Mesendoderm (in vitro differentiated cells): ENCODE measurements at places on chromosomes 5 and 9.

DNA sequence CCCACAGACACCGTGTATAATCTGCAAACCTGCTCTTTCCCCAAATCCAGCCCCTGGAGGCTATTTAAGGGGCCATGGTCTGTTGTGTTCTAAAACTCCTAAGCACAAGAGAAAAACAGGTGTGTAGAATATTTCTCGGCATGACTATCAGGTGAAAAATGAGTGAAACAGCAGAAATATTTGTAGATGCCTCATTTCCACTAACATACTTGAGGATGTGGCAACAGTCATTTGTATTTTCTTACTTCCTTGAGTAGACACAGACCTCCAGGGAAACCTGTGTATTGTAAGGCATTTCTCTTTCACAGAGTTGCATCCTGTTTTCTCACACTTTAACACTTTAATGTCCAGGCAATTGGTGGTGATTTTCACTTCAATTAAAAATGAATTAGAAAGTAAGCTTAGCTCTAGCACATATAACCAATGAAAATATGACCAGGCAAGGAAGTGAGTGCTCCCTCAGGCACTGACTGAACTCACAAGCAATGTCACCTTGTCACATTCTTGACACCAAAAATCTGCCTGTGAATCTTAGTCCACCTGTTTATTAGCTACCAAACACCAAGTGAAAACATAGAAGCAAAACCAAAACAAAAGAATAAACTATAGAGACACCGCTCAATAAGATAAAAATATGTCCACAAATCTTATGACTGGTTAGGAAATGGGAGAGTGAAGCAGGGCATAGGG is 64.4 kb downstream of the DIRAS2 start:
- H3K27me3 ChIP-seq: no peaks in the 10 kb centered on the region
- H3K36me3 ChIP-seq: no peaks in the 10 kb centered on the region

DNA sequence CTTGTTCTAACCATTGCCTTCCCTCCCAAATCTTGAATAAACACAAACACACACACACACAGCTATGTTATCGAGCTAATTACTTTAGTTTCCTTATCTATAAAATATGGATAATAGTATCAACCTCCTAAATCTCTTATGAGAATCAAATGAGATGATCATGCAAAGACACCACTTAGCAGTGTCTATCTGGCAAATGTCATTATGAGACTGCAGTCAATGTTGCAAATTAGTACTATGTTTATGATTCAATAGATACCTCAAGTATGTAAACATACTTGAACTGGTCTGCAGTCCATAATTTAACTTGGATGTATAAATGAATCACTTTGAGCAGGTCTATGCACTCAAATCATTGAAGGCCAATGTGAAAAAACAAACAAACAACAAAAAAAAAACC is 22.2 kb upstream of the ERAP2 start:
- DNase-seq: no peak
- H3K27me3 ChIP-seq: no peaks in the 10 kb centered on the region
- H3K27ac ChIP-seq: no peak overlapping the region
- no peaks in the 10 kb centered on the region for H3K36me3 ChIP-seq
- no peaks in the 10 kb centered on the region for H3K4me1 ChIP-seq

- DNase-seq: no peak
- no peaks in the 10 kb centered on the region for H3K27me3 ChIP-seq
- H3K4me1 ChIP-seq: no peaks in the 10 kb centered on the region
These were observed 339.9 kb downstream of the ADGRV1 start for GRCh38 chr5:90898326-90899013.

- DNase-seq: no peak
- H3K4me1 ChIP-seq: no peaks in the 10 kb centered on the region
- H3K27ac ChIP-seq: no peak overlapping the region
- no peaks in the 10 kb centered on the region for H3K27me3 ChIP-seq
- no peaks in the 10 kb centered on the region for H3K36me3 ChIP-seq
- no peak overlapping the region for H3K4me3 ChIP-seq
These were observed 98.3 kb upstream of the BOD1 start for GRCh38 chr5:173714551-173715428.

DNA sequence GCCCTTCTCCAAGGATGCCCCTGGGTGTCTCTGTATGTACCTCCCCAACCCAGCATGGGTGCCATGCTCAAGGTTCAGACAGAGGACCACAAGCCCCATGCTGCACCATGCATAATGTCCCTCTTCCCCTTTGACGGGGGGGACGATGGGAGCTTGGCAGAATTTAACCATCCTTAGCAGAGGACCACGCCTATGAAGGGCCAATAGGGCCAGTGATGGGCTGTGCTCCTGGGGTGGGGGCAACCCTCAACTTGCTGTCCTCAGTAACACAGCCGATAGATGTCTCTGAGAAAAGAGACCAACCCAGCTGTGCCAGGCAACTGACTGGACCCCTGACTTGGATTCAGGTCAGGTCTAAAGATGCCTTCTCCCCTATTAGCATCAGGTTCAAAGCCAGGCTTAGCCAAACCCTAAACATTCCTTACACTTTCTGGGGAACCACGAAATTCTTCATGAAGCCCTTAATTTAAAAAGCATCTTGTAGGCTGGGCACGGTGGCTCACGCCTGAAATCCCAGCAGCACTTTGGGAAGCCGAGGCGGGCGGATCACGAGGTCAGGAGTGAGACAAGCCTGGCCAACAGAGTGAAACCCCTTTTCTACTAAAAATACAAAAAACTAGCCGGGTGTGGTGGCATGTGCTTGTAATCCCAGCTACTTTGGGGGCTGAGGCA is 20.7 kb upstream of the JADE2 start:
- no peaks in the 10 kb centered on the region for H3K36me3 ChIP-seq
- H3K27me3 ChIP-seq: no peaks in the 10 kb centered on the region
- H3K4me1 ChIP-seq: peaks cover 12% of the 10 kb centered on the region

- H3K4me3 ChIP-seq: no peak overlapping the region
- DNase-seq: peak; percentile 46
- no peaks in the 10 kb centered on the region for H3K4me1 ChIP-seq
These were observed 64.7 kb upstream of the GRAMD2B start for GRCh38 chr5:126358525-126358924.

- no peaks in the 10 kb centered on the region for H3K27me3 ChIP-seq
- H3K27ac ChIP-seq: no peak overlapping the region
- DNase-seq: peak; percentile 90
- no peaks in the 10 kb centered on the region for H3K4me1 ChIP-seq
These were observed 140.5 kb upstream of the PITX1 start for GRCh38 chr5:135174315-135175096.

DNA sequence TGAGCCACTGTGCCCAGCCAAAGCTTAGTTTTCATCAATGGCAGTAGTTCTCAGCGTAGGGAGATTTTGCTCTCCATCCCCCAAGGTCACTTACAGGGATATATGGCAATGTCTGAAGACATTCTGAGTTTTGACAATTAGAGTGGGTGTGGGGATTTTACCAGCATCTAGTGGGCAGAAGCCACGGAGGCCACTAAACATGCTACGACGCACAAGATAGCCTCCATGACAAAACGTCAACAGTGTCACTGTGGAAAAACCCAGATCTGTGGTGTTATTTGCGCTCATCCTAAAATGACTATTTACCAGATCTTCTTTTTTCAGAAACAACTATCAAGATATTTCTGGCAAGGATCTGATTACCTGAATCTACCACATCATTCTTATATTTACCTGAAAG is 68.2 kb downstream of the CDC14B start:
- no peaks in the 10 kb centered on the region for H3K36me3 ChIP-seq
- no peaks in the 10 kb centered on the region for H3K4me1 ChIP-seq
- no peak for DNase-seq
- H3K27me3 ChIP-seq: no peaks in the 10 kb centered on the region
- H3K27ac ChIP-seq: no peak overlapping the region

DNA sequence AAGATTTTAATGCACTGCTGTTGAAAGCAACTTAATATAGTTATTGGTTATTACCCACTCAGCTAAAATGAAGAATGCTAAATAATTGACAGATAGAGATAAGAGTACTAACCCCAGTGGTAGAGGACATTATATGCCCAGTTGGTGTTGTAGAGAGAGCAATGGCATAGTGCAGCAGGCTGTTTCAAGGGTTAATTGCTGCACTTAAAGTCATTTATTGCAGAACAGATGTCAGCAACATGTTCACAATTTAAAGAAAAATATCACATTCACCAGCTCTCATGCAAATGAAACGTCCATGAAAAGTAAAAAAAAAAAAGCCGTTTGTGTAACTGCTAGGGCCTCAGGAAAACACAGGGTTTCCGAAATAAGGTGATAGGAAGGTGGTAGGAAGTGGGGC is 254.6 kb downstream of the MTRR start:
- H3K27ac ChIP-seq: no peak overlapping the region
- DNase-seq: no peak
- H3K4me1 ChIP-seq: no peaks in the 10 kb centered on the region
- no peak overlapping the region for H3K4me3 ChIP-seq

GRCh38 chr9:73154722-73155121 is 3.1 kb downstream of the ANXA1 start:
- no peak for DNase-seq
- no peaks in the 10 kb centered on the region for H3K36me3 ChIP-seq
- no peak overlapping the region for H3K4me3 ChIP-seq
- no peaks in the 10 kb centered on the region for H3K4me1 ChIP-seq
- no peak overlapping the region for H3K27ac ChIP-seq
- H3K27me3 ChIP-seq: no peaks in the 10 kb centered on the region

DNA sequence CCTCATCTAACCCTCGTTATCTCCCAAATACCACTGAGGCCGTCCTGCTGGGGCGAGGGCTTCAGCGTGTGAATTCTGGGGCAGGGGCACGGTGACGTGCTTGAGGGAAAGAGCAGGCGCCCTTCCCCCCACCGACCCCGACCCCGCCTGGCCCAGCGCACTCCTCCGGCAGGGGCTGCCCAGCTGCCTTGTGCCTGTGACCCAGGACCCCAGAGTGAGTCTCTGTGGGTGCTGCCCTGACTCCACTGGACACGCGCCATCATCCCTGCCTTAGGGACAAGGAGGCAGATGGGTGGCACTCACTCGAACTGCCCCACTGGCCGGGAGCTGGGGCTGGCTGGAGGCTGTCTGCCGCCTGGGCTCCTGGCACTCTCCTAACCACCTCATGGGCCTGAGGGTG is 136.2 kb upstream of the LPCAT1 start:
- H3K27ac ChIP-seq: no peak overlapping the region
- no peaks in the 10 kb centered on the region for H3K27me3 ChIP-seq
- H3K36me3 ChIP-seq: no peaks in the 10 kb centered on the region
- no peaks in the 10 kb centered on the region for H3K4me1 ChIP-seq

DNA sequence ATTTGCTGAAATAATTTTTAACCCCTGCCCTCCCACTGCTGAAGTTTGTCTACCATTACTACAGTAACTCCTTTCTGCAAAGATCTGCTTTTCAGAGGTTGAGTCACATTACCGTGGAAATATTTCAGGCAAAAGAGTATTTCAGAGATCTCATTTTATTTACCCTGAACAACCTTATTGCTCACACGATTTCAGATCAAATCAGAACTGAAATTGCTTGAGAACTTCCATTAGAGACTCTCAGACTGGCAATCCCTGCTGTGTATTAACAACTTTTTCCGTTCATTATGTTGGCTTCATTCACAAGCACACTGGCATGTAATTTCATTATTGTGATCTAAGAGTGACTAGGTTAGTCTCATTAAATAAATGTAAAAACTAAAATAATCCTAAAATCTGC is 16.1 kb downstream of the NR6A1 start:
- no peak for DNase-seq
- H3K36me3 ChIP-seq: no peaks in the 10 kb centered on the region
- H3K27me3 ChIP-seq: no peaks in the 10 kb centered on the region
- peaks cover 20% of the 10 kb centered on the region for H3K4me1 ChIP-seq
- H3K27ac ChIP-seq: no peak overlapping the region

GRCh38 chr5:148163345-148163744 is 5.0 kb upstream of the SPINK14 start:
- no peaks in the 10 kb centered on the region for H3K27me3 ChIP-seq
- no peaks in the 10 kb centered on the region for H3K36me3 ChIP-seq
- no peak overlapping the region for H3K27ac ChIP-seq
- no peaks in the 10 kb centered on the region for H3K4me1 ChIP-seq
- no peak for DNase-seq

DNA sequence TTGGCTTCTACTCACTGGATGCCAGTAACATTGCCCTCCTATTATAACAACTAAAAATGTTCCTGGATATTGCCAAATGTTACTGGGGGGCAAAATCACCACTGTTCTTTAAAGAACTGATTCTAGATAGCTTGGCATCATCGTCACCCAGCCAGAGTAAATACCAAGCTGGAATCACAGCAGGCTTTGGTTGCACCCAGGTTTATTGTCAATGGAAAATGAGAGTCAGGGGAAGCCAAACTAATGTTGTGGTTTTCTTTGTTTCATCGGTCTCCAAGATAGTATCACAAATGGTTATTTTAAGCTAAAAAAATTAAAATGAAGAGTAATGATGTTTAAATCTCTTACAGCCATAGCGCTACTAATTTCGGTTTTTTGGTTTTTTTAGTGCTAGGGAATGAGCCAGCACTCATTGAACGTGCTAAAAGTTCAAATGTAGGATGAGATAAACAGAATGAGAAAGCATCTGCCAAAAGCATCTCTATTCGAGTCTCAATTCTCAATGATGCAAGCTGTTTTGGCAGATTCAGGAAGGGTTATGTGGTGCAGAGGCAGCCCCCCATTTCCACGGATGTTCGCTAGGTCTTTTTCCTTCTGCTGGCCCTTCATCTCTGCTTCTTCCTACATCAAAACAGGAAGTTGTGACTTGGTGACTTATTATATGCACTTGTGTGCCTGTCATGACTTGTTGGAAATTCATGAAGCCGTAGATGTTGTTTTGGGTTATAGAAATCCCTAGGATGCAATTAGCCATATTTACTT is 558.0 kb downstream of the EBF1 start:
- H3K4me3 ChIP-seq: no peak overlapping the region
- no peak for DNase-seq
- H3K27me3 ChIP-seq: no peaks in the 10 kb centered on the region
- no peak overlapping the region for H3K27ac ChIP-seq
- H3K4me1 ChIP-seq: no peaks in the 10 kb centered on the region

- peak overlapping the region; percentile 51 for H3K4me3 ChIP-seq
- no peaks in the 10 kb centered on the region for H3K27me3 ChIP-seq
- H3K4me1 ChIP-seq: peaks cover 11% of the 10 kb centered on the region
These were observed 5.0 kb upstream of the RNF44 start for GRCh38 chr5:176542135-176542595.

- H3K36me3 ChIP-seq: no peaks in the 10 kb centered on the region
- H3K4me1 ChIP-seq: no peaks in the 10 kb centered on the region
- peak; percentile 19 for DNase-seq
- no peak overlapping the region for H3K27ac ChIP-seq
These were observed 9.1 kb downstream of the CATSPER3 start for GRCh38 chr5:134976841-134977240.
